ENCODE measurements at places on chromosomes 5 and 9. TPM values are rescaled to one million over a fixed set of nuclear protein-coding genes. Genes with fewer than 3 reads are reported as not detected.

DNA sequence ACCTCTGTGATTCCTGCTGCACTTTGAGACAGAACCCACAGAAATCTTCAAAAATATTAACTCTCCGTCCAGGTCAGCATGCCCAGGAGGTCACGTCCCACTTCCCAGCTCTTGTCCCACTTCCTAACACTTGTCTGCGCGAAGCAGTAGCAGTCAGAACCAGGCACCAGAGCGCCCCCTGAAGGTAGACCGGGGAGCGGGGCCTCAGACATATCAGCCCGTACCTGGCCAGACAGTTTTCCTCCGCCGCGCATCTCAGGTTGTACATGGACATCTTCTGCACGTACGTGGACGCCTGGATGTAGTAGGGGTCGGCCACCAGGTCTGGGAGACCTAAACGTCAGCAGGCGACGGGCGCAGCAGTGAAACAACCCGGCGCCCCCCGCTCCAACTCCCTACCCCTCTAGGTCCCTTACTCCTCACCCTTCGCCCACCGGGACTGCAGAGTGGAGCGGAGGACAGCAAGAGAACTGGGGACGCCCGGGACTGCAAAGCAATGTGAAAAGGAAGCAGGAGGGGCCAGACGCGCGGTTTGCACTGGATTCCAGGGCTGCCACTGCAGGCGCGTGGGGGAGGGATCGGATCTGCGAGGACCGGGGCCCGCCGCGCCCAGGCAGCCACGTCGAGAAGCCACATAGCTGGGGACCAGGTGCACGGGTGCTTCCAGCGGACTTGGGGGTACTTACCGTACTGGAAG is 1.2 kb downstream of the LOX start:
- peak overlapping the region; percentile 96 for H3K27ac ChIP-seq
- peak overlapping the region; percentile 84 for H3K4me3 ChIP-seq
- peaks cover under 1% of the 10 kb centered on the region for H3K4me1 ChIP-seq
- DNase-seq, result peak; percentile 94
- no peaks in the 10 kb centered on the region for H3K36me3 ChIP-seq

TCF7 gene
- total RNA-seq, result 1.6 TPM

- no peak overlapping the region for H3K4me3 ChIP-seq
- DNase-seq, result no peak
- H3K4me1 ChIP-seq, result no peaks in the 10 kb centered on the region
- H3K27ac ChIP-seq, result no peak overlapping the region
- no peaks in the 10 kb centered on the region for H3K36me3 ChIP-seq
- no peaks in the 10 kb centered on the region for H3K27me3 ChIP-seq
Observed at GRCh38 chr9:26261503-26262330, 583.5 kb upstream of the TUSC1 start.

- no peak overlapping the region for H3K27ac ChIP-seq
- no peak overlapping the region for H3K4me3 ChIP-seq
- H3K36me3 ChIP-seq, result no peaks in the 10 kb centered on the region
- no peaks in the 10 kb centered on the region for H3K4me1 ChIP-seq
Observed at GRCh38 chr5:64958757-64959391, 190.1 kb downstream of the CWC27 start.

GRCh38 chr5:10018201-10019069 is 231.3 kb downstream of the ATPSCKMT start:
- DNase-seq, result no peak
- H3K4me1 ChIP-seq, result no peaks in the 10 kb centered on the region
- H3K27ac ChIP-seq, result no peak overlapping the region
- H3K36me3 ChIP-seq, result no peaks in the 10 kb centered on the region
- H3K4me3 ChIP-seq, result no peak overlapping the region
- H3K27me3 ChIP-seq, result no peaks in the 10 kb centered on the region

DNA sequence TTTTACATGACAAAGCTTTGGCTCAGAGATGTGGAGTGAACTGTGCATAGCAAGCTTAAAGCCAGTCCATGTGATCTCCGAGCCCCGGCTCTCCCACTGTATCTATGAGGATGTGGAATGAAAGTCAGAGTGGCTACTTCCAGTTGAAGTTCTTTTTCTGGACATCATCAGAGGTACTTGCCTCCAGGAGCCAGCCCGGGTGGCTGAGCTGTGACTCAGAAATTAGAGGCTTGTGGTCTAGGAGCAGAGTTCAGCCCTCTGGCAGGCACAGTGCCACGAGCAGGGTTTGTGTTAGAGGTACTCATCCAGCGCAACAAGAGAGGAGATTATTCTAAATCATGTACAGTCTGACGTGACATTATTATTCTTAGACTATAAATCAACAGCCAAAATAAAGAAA is 322.5 kb downstream of the CDK5RAP2 start:
- H3K4me3 ChIP-seq, result no peak overlapping the region
- H3K4me1 ChIP-seq, result no peaks in the 10 kb centered on the region
- H3K36me3 ChIP-seq, result no peaks in the 10 kb centered on the region

GRCh38 chr5:110853267-110853666 is 114.5 kb downstream of the SLC25A46 start:
- DNase-seq, result no peak
- peaks cover 4% of the 10 kb centered on the region for H3K4me1 ChIP-seq

ANKDD1B gene
- total RNA-seq, result 2.1 TPM

GRCh38 chr5:56648460-56649034 is 166.8 kb upstream of the MAP3K1 start:
- no peaks in the 10 kb centered on the region for H3K4me1 ChIP-seq
- no peaks in the 10 kb centered on the region for H3K36me3 ChIP-seq
- no peak overlapping the region for H3K27ac ChIP-seq
- H3K4me3 ChIP-seq, result no peak overlapping the region
- H3K27me3 ChIP-seq, result no peaks in the 10 kb centered on the region

DNA sequence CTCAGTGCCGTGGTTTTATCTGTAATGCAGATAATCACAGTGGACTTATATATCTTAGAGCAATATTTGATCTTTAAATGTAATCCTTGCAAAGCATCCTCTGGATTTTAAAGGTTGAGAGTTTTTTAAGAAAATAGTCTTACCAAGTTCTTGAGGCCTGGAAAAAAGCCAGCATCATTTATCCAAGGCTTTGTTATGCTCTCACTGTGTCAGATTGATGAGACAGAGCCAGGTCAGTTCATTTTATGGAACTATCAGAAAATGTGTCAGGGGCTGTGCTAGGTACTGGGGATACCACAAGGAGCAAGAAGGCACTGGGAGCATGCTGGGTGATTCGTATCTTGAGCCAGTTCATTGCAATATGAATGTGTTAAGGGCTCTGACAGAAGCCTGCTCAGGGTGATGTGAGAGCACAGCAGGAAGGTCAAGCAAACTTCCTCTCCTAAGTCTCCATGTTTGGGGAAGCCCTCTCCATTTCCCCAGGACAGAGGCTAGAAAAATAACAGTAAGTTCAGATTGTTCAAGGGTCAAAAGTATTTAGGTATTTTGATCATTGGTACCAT is 19.7 kb downstream of the C7 start:
- no peaks in the 10 kb centered on the region for H3K36me3 ChIP-seq
- H3K4me3 ChIP-seq, result no peak overlapping the region
- H3K27ac ChIP-seq, result no peak overlapping the region
- no peaks in the 10 kb centered on the region for H3K4me1 ChIP-seq
- DNase-seq, result no peak

DNA sequence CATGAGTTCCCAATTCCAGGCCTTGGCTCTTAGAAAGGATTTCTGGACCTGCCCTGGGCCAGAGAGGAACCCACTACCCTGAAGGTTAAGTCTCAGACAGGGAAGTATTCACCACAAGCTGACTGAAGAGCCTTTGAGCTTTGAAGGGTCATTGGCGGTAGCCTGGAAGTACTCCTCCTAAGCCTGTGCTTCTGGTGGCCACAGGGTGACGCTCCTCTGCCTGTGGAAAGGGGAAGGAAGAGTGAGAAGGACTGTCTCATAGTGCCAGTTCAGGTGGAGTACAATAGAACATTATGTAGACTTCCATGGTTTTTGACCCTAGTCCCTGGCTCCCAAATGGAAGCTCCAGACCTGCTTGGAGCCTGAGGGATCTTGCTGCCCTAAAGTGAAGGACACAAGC is 1233.2 kb upstream of the CDH6 start:
- no peaks in the 10 kb centered on the region for H3K27me3 ChIP-seq
- no peaks in the 10 kb centered on the region for H3K36me3 ChIP-seq
- no peak overlapping the region for H3K27ac ChIP-seq
- DNase-seq, result no peak
- no peaks in the 10 kb centered on the region for H3K4me1 ChIP-seq

GRCh38 chr5:54969856-54970828 is 15.3 kb downstream of the ESM1 start:
- no peak for DNase-seq
- H3K27me3 ChIP-seq, result no peaks in the 10 kb centered on the region
- H3K27ac ChIP-seq, result no peak overlapping the region
- H3K4me3 ChIP-seq, result no peak overlapping the region

GRCh38 chr5:136776022-136776927 is 410.9 kb upstream of the TRPC7 start:
- H3K4me3 ChIP-seq, result no peak overlapping the region
- H3K27me3 ChIP-seq, result no peaks in the 10 kb centered on the region
- H3K27ac ChIP-seq, result no peak overlapping the region
- no peaks in the 10 kb centered on the region for H3K36me3 ChIP-seq

NPR3 gene
- total RNA-seq, result 15.2 TPM
